ENCODE measurements at places on chromosomes 6 and 20.

DNA sequence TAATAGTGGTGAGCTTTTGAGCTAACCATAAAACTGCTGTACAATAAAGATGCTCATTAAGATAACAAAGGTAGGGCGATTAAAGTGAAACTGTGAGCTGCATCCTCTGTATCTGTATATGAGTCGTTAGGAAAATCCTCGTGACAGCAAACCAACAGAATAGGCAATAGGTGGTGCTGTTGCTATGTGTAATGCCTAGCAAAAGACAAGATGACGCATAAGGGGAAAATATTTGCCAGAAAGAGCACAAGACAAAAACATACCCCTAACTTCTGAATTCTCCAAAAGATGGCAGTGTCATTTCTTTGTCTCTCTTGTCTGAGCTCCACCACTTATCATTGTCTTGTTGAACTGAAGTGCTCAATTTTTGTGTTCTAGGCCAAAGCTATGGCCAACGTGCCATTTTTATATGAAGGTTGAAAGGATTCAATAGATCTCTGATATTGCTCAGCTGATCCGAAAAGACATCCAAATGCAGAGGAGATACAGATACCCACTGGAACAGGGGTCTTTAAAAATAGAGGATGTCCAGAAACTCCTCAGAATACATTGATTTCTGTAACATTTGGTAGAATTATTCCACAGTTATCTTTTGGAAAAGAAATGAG is 56.3 kb upstream of the ANKEF1 start:
- peak; percentile 61 for DNase-seq

DNA sequence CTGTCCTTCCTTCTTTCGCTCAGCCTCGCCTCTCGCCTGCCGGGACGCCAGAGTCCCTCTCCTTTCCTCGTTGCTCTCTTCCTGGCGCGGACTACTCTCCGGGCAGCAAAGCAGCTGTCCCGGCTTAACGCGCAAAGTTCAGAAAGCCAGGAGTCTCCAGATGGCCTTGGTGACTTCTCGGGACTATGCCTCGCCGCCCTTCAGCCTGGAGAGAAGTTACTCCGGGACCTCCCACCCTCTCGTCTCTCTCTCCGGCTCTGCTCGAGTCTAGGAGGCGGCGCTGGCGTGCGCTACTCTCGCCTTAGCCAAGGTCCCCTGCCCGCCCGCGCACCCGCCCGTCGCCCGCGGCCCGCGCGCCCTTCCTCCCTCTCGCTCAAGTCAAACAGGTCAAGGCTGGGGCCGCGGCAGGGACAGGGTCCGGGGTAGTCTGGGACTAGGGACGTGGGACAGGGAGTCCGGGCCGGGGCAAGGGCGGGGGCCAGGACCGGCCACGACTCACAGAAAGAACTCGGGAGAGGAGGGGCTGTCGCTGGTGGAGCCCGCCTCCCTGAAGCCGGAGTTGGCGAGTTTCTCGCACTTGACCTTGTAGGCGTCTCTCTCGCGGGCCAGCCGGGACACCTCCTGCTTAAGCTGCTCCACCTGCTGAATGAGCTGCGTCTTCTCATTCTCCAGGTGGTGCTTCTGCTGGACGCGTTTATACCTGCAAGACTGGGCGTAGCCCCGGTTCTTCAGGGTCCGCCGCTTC is 1.5 kb downstream of the MAFB start:
- no peak for DNase-seq

DNA sequence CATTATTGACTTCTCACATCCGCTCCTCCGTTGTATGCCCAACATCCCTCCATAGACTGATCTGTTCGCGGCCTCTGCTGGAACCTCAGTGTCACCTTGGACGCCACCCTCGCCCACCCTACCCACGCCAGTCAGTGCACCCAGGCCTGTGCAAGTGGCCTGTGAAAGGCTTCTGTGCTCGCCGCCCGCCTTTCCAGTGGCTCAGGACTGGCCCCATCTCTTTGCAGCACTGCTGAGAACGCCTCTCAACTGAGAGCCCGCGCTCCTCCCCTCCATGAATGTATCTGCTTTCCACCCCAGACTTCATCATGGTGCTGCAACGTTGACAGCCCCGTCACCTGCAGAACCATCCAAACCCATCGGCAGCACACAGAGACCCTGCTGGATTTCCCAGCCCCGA is 227.3 kb upstream of the QKI start:
- DNase-seq: no peak

- DNase-seq: no peak
These were observed 15.6 kb upstream of the CMTR1 start for GRCh38 chr6:37417393-37417792.

GRCh38 chr6:92806254-92806653 is 613.1 kb downstream of the EPHA7 start:
- DNase-seq: no peak

- no peak for DNase-seq
These were observed 43.9 kb downstream of the OR2B2 start for GRCh38 chr6:27868311-27868710.

GRCh38 chr6:95364016-95364604 is 213.2 kb upstream of the MANEA start:
- no peak for DNase-seq

GRCh38 chr6:136427378-136427717 is 122.9 kb downstream of the MAP7 start:
- no peak for DNase-seq
